CD4-positive, alpha-beta T cell treated with Interleukin-17A for 4 hours (primary cell): ENCODE measurements at places on chromosomes 2 and 18.

GRCh38 chr2:112688086-112688880, 32.5 kb upstream of the NT5DC4 start:
- DNase-seq = no peak

DNA sequence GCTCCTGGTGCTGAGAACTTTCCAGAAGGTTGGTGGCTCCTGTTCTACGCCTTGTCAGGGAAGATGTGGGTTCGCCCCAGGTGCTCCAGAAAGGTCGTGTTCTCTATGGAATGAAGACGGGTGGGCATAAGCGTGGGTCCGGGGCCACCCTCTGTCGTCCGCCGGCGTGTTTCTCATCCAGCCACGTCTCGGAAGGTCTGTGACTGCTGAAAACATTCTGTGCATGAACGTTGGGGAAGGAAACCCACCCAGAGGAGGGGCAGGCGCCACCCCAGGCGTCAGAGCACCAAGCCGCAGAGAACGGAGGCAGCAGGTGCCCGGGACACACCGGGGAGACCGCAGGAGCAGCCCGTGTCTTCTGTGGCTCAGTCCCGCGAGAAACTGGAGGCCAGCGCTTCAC, 118.2 kb downstream of the RTP5 start:
- no peak for DNase-seq

GRCh38 chr18:26706911-26707351, 158.6 kb downstream of the AQP4 start:
- DNase-seq = no peak

DNA sequence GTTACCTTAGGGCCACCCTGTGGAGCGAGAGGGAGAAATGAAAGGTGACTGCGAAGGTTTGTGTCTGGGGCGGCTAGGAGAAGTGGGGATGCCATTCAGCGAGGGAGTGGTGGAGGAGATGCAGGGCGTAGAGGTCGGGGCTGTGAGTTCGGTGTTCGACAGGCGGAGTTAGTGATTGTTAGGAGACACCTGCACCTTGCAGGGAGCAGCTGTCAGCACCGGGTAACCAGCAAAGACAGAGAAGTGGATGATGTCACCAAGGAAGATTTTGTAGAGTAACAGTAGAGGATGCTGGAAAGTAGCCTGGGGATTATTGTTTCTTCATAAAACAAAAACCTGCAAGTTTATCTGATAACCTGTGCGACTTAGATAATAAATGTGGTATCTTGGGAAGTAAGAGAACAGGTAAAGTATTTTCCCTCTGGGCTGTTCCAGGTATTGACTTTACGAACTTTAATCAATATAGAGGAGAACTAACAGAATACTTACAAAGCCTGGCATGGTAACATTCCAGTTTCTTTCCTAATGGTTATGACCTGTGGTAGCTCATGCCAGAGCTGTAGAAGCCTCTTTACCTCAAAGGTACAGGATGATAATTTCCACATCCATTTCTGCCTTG, 63.8 kb downstream of the SPTBN1 start:
- DNase-seq = no peak

DNA sequence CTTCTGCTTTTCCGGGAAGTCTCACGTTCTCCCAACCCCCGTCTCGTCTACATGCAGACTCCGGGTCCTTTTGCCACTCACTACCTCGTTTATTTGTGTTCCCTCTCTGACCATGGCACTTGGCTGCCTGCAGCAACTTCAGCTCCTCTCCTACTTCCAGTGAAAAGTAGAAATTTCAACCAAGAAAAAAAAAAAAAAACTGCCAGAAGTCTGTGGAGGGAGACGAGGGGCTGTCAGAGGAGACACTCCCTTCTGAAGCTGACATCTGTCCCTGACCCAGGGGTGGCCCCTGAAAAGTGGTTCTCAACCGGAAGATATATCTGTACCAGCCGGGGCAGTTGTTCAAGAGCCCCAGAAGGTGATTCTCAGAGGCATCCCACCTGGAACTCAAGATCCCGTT, 742 bp upstream of the MYO5B start:
- no peak for DNase-seq

DNA sequence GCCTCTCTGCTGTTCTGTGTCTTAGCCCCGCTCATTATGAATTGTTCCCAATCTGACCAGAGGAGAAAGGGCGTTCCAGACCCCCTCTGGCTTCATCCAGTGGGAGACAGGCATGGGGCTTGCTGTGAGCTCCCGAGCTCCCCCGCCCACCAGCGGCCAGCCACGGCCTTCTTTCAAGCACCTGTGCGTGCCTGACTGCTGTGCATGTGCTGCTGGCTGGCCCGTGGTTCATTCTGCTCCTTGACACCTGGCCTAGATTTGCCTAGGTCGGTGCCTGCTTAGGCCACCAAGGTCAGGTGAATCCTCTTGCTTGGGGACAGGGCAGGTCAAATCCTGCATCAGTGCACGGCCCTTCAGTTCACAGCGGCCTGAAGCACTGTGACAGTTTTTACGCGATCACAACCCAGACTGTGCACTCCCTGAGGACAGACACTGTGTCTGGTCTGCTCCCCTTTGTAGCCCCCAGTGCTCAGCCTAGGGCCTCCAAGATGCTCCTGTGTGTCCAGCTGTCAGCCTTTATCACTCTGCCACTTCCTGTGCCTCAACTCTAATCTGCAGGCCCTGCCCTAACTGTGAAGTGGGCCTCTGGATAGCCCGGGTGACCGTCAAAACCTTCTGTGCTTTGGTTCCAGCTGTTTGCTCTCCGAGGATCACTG, 3.6 kb upstream of the LPIN1 start:
- no peak for DNase-seq

DNA sequence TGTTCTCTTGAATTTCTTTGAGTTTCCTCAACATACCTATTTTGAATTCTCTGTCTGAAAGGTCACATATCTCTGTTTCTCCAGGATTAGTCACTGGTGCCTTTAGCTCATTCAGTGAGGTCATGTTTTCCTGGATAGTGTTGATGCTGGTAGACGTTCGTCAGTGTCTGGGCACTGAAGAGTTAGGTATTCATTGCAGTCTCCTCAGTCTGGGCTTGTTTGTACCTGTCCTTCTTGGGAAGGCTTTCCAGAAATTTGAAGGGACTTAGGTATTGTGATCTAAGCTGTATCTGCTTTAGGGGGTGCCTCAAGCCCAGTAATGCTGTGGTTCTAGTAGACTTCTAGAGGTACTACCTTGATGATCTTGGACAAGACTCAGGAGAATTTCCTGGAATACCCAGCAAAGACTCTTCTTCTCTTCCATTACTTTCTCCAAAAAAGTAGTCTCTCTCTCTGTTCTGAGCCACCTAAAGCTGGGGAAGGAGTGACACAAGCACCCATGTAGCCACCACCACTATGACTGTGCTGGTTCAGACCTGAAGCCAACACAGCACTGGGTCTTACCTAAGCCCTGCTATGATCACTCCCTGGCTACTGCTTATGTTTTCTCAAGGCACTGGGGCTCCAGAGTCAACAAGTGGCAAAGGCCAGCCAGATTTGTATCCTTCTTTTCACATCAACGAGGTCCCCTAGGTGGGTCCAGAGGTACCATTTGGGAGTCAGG, 852.0 kb downstream of the BCL11A start:
- DNase-seq = no peak

- no peak for DNase-seq
Measured at GRCh38 chr18:7303316-7304060, 72.6 kb downstream of the LRRC30 start.

GRCh38 chr18:79577451-79578395, 101.9 kb upstream of the CTDP1 start:
- DNase-seq = peak; percentile 11

- DNase-seq = no peak
Measured at GRCh38 chr2:33907866-33908265, 308.8 kb upstream of the FAM98A start.

DNA sequence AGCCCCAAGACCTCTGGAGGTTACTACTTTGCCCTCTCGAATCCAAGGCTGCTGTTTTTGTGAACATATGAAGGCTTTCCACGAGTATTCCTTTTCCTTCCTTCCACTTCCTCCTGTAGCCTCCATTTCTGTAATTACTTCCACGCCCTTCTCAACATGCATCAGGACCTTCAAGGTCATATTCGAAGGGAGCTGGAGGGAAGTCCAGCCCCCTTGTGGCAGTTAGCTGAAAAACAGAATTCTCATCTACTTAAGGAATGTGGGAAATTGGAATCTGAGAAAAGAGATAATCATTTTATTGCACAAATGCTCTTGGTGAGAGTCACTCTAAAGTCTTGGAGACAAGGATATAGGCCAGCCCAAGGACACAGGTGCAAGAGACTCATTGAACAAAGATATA, 1000.2 kb downstream of the TDRD15 start:
- no peak for DNase-seq

- DNase-seq = peak; percentile 37
Measured at GRCh38 chr2:134290358-134290757, 36.5 kb downstream of the MGAT5 start.

GRCh38 chr2:206084870-206085741, 868 bp downstream of the INO80D start:
- DNase-seq = peak; percentile 62

DNA sequence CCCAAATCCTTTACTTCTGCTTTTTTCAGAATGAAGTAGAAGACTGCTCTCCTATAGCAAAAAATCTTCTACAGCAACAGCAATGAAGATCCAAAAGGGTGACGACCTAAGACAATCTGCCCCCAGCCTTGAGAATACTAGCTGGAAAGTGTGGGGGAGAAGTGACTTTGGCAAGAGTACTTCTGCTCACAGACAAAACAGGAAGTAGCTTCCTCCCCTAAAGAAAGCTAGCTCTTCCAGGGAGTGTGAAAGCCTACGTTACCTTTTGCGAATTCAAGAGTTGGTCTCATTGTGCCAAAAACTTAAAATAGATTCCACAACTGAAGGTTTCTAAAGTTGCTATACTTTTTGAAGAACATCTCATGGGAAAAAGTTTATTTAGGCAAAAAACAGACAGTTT, 1069.2 kb upstream of the CHAC2 start:
- DNase-seq = no peak

- DNase-seq = no peak
Measured at GRCh38 chr2:53217250-53217649, 550.4 kb upstream of the CHAC2 start.

- no peak for DNase-seq
Measured at GRCh38 chr18:62954366-62954765, 239.0 kb downstream of the PHLPP1 start.

DNA sequence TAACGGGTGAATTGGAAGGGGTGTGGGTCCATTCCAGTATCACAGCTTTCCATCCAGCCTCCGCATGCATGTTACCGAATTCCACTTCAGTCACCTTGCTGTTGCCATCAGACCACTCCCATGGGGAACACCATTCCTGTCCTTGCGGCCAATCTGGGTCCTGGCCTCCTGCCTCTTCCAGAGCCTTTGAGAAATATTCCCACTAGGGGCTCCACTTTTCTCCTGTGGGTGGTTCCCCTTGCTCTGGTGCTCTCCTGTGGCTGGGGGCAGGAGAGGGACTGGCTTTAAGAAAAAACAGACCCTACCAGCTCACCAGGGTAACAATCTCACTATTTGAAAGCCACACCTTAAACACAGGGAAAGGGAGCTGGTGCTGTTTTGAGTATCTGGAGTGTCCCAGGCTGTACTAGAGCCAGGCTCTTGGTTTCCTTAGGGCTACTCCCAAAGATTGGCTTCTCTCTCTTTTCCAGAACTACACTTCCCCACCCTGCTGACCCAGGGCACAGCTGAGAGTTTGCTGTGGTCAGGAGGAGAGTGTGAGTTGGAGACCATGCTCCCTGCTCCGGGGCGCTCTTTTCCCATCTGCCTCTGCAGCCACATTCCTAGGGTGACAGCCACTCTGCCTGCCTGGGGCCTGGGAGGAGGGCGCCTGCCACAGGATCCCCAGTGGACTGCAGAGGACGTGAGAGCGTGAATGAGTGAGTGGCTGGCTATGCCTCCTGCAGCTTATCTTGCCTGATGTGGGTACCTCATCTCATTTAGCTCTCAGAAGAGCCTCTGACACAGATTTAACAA, 460.8 kb upstream of the HS6ST1 start:
- no peak for DNase-seq

DNA sequence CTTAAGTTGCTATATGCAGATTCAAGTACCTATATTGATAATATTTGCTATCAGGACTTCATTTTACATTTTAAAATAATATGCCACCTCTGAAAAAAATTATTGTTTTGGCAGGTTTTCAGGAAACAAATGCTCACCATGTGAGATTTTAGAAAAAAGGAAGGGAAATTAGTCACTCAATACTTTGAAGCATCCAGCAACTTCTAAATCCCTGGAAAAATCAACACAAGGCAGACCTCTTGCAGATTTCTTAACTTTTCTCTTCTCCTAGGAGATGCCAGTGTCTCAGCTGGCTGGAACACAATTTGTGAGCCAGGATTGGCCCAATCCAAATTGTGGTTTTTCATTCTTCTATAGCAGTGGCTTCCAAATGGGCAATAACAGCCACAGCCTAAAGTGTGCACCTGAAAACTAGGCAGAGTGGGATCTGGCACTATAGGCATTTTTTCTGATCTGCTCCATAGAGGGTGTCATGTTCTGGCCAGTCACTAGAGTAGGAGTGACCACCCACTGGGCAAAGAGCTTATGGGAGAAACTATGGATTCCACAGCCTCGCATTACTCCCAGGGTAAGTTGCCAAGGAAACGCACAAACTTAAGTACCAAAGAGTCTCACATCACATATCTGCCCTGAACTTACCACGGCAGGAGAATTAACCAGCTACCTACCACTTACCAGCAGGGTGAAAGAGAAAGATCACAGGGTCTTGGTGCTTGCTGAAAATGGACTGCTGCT, 28.1 kb upstream of the THOC1 start:
- no peak for DNase-seq

- no peak for DNase-seq
Measured at GRCh38 chr2:12054956-12055618, 308.7 kb downstream of the LPIN1 start.

DNA sequence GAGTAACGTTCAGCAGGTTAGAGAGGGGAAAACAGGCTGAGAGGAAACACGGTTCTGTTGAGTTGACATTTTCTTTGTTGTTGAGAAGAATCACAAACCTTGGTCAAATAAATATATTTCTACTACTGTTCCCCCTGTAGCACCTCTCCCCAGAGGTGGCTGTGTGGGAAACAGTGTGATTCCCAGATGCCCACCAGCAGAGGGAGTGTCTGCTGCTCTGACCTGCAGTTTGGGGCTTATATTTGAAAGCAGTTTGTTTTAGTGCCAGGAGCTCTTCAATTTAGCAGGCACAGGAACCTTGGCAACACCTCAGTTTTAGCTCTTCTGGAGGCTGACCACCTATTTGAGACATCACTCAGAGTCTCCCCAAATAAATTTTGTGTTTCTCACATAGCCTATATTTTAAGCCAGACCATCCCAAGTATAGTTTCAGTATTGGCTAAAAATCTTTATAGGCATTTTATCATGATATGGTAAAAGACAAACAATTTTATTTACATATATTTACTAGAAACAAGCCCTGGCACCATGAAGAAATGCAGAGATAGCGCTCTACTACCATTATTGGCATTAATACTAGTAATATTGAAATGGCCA, 75.7 kb downstream of the PIK3C3 start:
- DNase-seq = no peak
